ENCODE measurements at places on chromosomes 13 and 19.
A peak's percentile ranks its signal among the peaks of the same experiment; 100 is the strongest.

- peak; percentile 51 for DNase-seq
These were observed 455 bp downstream of the TPT1 start for GRCh38 chr13:45340422-45341033.

GRCh38 chr13:42119875-42120274, 71.4 kb downstream of the DGKH start:
- no peak for DNase-seq

DNA sequence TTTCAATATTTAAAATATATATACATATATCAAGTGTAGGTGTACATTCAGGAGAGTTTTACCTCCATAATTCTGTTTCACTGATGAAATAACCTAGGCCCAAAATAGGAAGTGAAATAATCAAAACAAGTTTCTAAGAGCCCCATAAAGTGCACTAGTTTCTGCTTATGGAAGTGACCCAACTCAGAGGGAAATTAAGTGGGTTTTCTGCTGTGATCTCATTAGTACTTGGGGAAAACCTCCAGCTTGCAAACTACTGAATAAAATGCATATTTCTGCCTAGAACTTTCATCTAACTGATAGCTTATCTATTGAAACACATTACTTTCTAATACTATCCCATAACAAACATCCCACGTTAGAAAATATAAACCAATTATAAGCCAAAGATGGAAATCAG, 45.4 kb upstream of the MIR17HG start:
- DNase-seq, result no peak

- DNase-seq, result no peak
These were observed 854.4 kb downstream of the PCDH9 start for GRCh38 chr13:66375756-66376155.

DNA sequence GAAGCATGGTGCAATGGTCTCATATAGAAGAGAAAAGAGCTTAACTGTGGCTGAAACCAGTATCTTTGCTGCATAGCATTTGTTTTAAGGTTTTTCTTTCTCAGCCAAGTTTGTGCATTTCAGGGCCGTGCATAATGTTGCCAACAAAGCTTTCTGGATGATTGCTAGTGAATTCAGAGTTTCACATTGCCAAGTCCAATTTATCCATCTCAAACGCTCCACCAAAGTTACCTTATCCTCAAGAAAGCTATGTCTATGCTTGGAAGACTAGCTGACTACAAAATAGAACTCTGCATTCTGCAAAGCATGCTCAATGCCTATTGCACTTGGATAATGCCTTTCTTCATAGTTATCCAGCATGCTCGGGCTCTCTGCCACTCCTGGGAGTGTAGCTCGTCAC, 535.8 kb upstream of the SGCG start:
- no peak for DNase-seq

- DNase-seq, result no peak
These were observed 31.1 kb downstream of the RDH8 start for GRCh38 chr19:10044390-10044789.

GRCh38 chr13:51828730-51829567, 16.0 kb downstream of the TMEM272 start:
- no peak for DNase-seq

DNA sequence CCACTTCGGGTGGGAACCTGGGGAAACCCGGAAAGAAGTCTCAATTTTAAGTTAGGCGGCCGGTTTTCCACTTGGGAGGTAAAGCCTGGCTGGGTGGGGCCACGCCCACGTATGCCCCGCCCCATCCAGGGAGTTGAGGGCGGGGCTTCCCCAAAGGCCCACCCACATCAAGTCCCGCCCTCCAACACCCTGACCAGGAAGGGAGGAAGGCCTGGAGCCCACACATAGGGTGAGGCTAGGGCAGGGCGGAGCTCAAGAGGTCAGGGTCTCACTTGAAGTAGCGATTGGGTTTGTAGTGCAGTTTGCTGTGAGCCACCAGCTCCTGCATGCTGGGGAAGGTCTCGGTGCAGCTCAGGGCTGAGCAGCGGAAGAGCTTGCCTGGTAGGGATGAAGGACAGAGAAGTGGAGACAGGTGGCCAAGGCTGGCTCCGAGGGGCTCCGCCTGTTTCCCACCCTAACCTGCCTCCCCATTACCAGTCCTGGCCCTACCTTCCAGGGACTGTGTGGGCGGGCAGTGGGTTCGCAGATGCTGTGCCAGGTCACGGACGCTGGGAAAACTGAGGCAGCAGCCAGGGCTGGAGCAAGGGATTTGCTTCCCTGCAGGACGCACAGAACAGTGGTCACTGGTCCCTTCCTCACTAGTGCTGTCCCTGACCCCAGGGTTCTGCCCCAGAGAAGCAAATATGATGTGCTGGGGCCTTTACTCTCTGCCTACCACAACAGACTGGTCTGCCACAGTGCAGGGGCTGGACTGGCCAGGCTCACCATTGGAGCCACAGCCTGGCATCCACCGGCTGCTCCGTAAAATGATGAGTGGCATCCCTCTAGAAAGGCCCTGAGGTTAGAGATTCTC, 1.6 kb downstream of the ZNF414 start:
- DNase-seq, result no peak

GRCh38 chr13:48776401-48776800, 122.7 kb downstream of the CYSLTR2 start:
- DNase-seq, result no peak

GRCh38 chr13:111517641-111518010, 197.2 kb downstream of the TEX29 start:
- no peak for DNase-seq
